ENCODE measurements at places on chromosomes 11 and 22.

GRCh38 chr22:42680648-42681047, 31.5 kb upstream of the CYB5R3 start:
- peak; percentile 71 for DNase-seq

- DNase-seq = no peak
Measured at GRCh38 chr11:114877976-114878375, 199.6 kb downstream of the NXPE2 start.

GRCh38 chr11:63945477-63946163, 6.8 kb downstream of the NAA40 start:
- peak; percentile 45 for DNase-seq

DNA sequence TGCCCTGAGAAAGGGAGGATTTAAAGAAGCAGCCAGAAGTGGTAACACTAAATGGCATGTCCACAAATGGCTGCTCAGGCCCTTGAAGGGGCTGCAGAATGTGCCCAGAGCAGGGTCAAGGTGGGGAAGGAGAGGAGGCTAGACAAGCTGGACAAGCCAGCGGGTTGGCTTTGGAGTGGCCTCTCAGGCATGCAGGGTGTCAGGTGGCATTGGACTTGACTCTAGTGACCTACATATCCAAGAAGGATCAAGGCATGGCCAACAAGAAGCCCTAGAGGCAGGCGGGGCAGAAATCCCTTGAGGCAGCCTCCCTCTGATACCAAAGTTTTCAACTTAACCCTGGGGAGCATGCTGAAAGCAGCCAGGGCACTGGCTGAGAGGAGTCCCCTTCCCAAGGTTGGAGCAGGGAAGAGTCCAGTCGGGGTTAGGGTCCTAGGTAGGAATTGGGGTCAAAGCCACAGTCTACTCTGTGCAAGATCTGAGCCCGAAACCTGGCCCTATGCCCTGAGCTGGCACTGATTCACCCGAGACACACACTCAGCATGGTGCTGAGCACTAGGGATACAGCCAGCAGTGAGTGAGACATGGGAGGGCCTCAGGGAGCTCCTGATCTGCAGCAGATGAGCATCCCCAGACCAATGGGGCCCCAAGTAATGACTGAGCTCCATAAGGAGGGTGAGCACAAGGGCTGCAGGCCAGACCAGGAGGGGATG, 95.8 kb upstream of the ASPHD2 start:
- no peak for DNase-seq

DNA sequence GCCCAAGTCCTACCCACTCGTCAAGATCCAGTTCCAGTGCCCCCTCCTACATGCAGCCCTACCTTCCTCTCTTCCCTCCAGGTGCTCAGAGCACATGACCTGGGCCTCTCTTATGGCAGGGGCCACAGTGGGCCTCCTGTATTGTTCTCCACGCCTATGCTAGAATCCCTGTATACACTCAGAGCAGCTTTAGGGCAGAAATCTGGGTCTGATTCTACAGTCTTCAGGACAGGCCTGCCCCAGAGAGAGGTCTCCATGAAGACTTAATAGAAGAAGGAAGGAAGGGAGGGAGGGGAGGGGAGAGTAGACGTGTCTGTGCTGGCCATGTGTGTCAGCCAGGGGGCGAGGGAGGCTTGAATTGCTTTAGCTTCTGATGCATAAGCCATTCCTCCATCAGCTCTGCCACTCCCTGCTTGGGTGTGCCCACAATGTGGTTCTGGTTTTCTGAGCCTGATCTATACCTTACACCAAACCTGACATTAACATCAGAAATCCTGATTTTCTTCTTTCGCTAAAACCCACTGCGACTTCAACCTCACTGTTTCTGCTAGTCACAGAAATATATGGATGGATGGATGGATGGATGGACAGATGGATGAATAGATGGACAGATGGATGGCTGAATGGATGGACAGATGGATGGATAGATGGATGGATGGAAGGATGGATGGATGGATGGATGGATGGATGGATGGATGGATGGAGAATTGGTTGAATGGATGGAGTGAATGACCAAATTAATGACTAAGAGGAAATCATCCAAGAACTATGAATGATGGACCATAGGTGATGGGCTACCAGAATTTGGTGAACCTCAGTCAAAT, 56.6 kb upstream of the PRDM11 start:
- peak; percentile 59 for DNase-seq

- no peak for DNase-seq
Measured at GRCh38 chr11:119376197-119376847, 5.2 kb downstream of the USP2 start.

GRCh38 chr11:87212891-87213290, 175.2 kb downstream of the TMEM135 start:
- no peak for DNase-seq

- no peak for DNase-seq
Measured at GRCh38 chr11:4699697-4700435, 2.2 kb upstream of the OR51E2 start.

DNA sequence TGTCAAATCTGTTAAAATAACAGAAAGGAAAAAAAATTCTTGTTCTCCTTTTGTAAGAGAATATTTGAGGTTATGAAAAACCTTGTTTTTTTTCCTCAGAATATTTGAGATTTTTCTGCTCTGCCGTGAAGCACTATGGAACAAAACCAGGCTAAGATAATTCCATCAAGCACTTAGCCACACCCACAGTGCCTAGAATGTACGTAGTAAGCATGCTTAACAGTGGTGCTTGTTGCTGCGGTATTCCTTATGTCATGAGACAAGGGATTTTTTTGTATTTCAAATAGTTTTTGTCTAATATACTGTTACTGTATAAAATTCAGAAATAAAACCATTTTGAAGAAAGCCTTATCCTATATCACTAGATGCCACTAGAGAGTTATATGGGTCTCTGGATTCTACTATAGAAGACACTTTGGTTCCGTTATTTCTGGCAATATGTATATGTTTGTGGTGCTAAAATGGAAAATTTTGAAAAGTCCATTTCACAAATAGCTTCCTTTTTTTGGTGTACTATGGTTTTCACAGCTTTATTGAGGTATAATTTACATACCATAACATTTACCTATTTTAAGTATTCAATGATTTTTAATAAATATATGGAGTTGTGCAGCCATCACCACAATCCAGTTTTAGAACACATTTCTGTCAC, 23.7 kb downstream of the PDHX start:
- no peak for DNase-seq

Measured in fibroblast of the conjunctiva (primary cell).